ENCODE measurements at places on chromosomes 1 and 21. TPM values are rescaled to one million over a fixed set of nuclear protein-coding genes. Genes with fewer than 3 reads are reported as not detected.

DNA sequence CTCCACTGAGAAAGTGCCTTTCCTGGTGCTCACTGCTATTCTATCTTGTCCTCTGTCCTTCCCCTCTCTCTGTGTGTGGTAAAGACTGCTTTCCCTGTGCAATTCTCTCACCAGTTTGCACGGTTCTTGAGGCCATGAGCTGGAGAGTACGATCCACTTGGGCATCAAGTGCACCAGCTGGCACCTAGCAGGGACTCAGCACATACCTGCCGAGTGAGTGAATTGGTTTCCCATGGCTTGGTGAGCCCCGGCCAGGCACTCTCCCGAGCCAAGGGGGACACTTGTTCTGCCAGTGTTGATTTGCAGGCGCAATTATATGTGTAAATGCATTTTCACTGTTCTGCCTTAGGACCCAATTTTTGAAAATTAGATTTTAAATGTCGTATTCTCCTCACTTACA lies 313.5 kb downstream of the DISC1 start:
- no peak for DNase-seq

DNA sequence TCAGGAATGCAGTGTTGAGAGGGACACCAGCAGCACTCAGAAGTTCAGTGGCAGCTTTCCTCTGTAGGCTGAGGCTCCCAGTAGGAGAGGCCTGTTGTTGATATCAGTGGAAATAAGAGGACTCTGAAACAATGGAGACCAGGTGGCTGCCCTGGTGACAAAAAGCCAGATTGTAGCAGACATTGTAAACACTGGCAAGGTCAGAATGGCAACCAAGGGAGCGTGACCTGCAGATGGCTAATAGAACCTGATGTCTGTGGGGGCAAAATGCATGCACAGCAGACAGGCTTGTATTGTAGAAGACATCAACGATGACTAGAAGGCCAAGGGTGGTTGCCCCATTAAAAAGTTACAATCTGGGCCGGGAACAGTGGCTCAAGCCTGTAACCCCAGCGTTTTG lies 53.1 kb upstream of the GPR37L1 start:
- no peak for DNase-seq

Gene HAPLN2
- total RNA-seq: not detected

GRCh38 chr1:53501065-53502005 lies 42.1 kb downstream of the DMRTB1 start:
- DNase-seq: no peak

- no peak for DNase-seq
These were observed 56.0 kb downstream of the SASS6 start for GRCh38 chr1:100076744-100077143.

Gene GFI1
- 14.5 TPM for total RNA-seq

Gene ROR1
- 0.15 TPM for total RNA-seq

- DNase-seq: no peak
These were observed 296.7 kb downstream of the KCTD3 start for GRCh38 chr1:215863796-215864195.

Gene FLVCR1
- total RNA-seq: 10.8 TPM

Gene S100A4
- 384 TPM for total RNA-seq

GRCh38 chr1:52111492-52111891 lies 30.4 kb upstream of the ZFYVE9 start:
- DNase-seq: no peak

Gene LINGO4
- 0.36 TPM for total RNA-seq

- DNase-seq: peak; percentile 40
These were observed 97.4 kb upstream of the SGIP1 start for GRCh38 chr1:66436378-66437135.

Gene FMOD
- 0.18 TPM for total RNA-seq

- no peak for DNase-seq
These were observed 560.2 kb downstream of the SMYD3 start for GRCh38 chr1:245946905-245947304.

DNA sequence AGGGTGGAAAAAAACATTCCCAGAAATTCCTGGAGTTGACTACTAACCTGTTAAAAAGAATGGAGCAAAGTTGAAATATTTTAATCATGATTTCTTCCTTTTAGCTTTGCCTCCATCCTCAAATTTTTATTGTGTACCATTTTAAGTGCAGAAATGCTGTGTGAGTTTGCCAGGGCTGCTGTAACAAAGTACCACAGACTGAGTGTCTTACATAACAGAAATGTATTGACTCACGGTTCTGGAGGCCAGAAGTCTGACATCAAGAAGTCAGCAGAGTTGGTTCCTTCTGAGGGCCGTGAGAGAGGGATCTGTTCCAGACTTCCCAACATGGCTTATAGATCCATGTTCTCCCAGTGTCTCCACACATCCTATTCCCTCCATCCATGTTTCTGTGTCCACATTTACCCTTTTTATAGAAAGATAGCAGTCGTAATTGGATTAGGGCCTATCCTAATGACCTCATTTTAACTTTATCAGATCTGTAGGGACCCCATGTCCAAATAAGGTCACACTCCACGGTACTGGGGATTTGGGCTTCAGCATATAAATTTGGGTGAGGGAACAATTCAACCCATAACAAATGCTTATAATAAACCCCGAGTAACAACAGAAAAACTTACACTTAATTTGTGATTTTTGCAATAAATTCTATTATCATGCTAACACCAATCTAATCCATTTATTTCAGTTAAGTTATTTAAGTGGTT lies 12.7 kb downstream of the SNX7 start:
- no peak for DNase-seq

GRCh38 chr1:207825409-207825695 lies 73.5 kb downstream of the CD46 start:
- DNase-seq: no peak

GRCh38 chr1:174890024-174890423 lies 109.7 kb upstream of the CACYBP start:
- no peak for DNase-seq

Gene C1orf210
- total RNA-seq: not detected

- no peak for DNase-seq
These were observed 21.7 kb downstream of the DOP1B start for GRCh38 chr21:36178349-36178748.

DNA sequence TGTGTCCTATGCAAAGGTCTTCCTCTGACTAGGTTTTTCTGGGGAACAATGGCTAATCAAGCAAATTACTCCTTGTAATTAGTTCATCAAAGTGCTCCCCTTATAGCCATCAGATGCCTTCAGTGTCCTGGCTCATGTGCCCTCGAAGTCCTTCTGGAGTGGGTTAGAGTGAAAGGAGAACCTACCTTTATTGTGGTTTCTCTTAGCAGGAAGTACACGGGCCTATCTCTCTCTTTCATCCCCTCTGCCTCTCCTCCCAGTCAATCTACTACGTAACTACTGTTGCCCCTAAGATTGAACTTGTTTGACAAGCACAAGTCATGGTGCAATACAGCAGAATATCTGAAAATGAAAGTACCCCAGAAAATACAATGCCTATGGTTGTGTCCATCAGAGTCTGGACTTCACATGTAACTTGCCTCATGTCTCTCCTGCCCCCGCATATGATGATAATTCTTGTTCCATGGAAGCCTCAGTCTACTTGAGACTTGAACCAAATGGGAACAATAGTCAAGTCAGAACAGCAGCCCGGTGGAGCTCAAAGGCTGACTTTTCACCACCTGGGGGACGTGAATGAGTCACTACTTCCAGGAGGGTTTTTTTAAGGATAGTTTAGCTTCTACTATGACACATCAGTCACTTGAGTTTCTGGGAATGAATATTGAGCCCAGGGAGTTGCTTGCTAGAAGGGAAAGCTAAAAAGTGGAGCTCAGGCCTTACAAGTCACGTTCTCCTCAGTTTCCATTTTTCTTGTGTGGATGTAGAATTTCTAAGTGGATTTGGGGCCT lies 243.6 kb downstream of the TNR start:
- DNase-seq: no peak

Gene INAVA
- 0.09 TPM for total RNA-seq

DNA sequence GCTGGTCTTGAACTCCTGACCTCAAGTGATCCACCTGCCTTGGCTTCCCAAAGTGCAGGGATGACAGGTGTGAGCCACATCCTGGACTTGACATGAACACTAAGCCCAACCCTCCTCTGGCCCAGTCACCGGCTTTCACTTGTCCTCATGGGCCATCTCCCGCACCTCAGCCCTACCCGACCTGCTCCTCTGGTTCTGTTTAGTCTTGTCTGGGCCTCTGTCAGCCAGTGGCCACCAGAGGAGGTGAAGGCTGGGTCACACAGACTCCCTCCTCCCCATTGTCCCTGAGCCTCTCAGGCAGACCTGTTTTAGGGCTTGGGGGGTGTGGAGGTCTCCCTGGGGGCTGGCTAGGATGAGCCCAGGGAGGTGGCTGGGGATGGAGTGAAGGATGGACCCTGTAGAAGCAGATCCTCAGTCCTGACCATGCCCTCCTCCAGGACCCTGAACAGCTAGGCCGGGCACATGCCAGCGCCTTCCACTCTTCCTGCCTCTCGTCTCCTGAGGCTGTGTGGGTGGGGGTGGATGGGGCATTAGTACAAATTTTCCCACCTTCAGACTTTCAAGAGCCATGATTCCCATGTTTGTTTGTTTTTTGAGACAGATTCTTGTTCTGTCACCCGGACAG lies 26.1 kb upstream of the UMODL1 start:
- no peak for DNase-seq

- no peak for DNase-seq
These were observed 4.4 kb downstream of the PSEN2 start for GRCh38 chr1:226874579-226875425.

Gene KCNJ9
- total RNA-seq: not detected

DNA sequence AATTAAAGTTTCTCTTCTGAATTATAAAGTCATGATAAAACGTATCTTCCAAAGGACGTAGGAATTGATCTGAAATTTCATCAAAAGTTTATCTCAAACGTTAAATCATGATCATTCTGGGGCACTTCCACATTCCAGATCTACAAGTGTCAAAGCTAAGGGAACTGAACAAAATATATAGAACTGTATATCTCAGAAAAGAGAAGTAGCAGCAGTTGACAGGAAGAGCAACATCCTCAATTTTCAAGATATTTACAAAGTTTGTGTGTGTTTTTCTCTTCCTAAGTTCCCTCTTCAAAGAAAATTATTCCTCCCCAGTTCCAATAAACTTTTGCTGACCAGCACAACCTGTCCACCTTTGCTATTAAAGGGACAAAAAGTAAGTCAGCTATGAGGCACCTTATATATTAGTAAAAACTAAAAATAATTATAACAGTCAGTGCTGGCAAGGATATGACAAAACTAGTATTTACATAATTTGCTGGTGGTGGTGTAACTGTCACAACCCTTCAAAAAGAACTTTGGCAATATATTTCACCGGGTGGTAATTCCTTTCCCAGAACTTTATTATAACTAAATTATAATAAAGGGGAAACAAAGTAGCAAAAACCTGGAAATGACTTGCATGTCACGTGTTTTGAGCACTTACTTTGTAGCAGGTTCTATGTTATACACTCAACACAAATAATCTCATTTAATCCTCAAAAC lies 38.5 kb upstream of the EYA3 start:
- no peak for DNase-seq

- no peak for DNase-seq
These were observed 187.4 kb upstream of the ATP1B1 start for GRCh38 chr1:168918860-168919741.

Gene DPYD
- 39.1 TPM for total RNA-seq

DNA sequence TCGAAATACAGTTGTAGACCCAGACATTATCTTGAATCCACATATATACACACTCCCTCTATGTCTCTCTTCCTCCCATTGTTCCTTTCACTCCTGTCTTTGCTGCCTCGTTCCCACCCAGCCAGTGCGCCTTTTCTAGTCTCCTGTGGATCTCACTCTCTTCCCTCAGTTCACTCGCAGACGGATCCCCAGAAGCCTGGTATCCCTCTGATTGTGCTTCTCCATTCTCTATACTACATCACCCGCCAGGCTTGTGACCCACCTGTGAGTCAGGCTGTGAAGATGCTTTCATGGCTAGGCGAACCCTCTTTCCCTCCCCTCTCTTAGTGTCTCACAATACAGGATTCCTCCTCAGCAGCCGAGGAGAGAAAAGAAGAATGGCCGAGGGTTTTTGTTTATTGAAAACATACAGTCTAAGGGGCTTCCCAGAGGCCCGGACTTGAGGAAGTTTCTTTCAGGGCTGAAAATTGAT lies 1.5 kb downstream of the HCN3 start:
- DNase-seq: no peak

- DNase-seq: no peak
These were observed 12.4 kb downstream of the MPZ start for GRCh38 chr1:161297415-161297814.

DNA sequence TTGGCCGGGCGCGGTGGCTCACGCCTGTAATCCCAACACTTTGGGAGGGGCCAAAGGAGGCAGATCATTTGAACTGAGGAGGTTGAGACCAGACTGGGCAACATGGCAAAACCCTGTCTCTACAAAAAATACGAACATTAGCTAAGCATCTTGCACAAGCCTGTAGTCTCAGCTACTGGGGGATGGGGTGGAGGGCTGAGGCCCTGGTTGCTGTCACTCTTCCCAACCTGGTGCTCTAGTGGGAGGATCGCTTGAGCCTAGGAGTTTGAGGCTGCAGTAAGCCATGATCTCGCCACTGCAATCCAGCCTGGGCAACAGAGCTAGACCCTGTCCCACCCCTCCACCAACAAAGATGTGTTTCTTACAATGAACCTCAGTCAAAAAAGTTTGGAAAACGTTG lies 2.8 kb downstream of the PHGDH start:
- no peak for DNase-seq

Gene NTRK1
- 0.60 TPM for total RNA-seq

DNA sequence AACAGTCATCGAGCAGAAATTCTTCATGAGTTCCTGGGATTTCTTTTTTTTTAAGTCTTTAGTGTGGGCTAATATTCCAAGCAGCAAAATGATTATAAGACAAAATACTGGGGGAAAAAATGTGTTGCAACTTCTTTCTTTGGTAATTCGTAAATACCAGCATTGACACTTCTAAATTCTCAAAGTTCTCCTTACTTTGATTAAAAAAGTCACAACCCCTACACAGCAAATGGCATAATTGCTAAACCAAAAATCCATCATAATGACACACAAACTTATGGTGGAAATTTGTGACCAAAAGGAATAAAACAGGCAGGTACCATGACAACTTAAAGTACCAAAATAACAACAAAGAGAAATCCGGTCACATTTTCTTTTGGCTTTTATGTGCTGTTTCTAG lies 585.2 kb upstream of the PKN2 start:
- no peak for DNase-seq

GRCh38 chr21:31342348-31342747 lies 1.7 kb downstream of the TIAM1 start:
- no peak for DNase-seq

Gene SYPL2
- 0.09 TPM for total RNA-seq

Gene SH2D2A
- total RNA-seq: 110 TPM

Gene KRTAP13-1
- total RNA-seq: not detected

DNA sequence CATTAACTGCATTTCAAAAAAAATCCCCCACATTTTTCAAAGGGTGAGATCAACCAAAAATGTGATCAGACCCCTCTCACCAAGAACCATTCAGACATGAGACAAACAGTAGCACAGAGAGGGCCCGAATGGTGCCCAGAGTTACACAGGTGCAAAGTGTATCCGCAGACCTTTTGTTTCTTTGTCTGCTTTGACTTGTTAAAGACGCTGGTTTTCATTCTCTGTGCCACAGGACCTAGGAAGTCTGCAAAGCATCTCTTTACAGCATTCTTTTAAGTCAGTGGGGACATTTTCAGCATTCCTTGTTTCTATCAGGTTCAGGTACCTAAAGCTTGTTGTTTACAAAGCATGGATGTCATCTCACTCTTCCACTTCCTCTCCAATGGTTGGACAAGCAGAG lies 87.2 kb upstream of the MAP1LC3C start:
- no peak for DNase-seq

Measured in T-cell (primary cell).